IMR-90 (cell line): ENCODE measurements at places on chromosomes 6 and 20. TPM values are rescaled to one million over a fixed set of nuclear protein-coding genes. Genes with fewer than 3 reads are reported as not detected.

DNA sequence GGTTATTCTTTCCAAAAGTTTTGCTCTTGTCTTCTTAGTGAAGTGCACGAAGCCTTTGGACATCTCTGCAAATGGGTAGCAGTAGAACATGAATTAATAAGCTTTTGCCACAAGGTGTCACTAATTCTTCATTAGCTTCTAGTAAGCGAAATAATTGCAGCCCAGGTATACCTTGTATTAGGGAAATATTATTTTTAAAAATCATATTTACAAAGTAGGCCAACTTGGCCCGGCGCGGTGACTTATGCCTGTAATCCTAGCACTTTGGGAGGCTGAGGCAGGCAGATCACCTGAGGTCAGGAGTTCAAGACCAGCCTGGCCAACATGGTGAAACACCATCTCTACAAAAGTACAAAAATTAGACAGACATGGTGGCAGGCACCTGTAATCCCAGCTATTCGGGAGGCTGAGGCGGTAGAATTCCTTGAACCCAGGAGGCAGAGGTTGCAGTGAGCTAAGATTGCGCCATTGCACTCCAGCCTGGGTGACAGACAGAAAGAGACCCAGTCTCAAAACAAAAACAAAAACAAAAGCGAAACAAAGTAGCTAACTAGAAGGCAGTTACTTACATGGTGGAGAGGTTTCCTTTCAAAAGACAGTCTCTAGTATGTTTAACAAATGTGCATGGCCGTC lies 8.8 kb upstream of the RSPH3 start:
- DNase-seq: peak; percentile 28

GRCh38 chr6:4585682-4586468 lies 190.3 kb upstream of the CDYL start:
- DNase-seq: no peak

DNA sequence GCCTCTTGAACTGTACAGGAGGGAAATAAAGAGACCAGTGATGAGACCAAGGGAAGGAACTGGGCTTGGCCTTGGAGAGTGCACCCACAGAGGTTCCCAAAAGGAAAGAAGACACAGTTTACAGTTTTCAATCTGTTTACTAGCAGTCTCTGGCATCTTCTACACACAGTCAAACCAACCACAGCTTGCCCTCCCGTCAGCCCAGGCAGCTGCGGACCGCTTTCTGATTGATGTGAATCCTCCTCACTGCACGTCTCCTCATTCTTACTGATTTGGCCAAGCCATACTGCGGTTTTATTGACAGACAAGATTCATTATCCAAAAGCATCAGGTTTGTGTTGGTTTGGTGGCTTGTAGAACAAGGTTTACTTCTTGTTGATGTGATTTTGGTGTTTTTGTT lies 104.5 kb upstream of the ASF1A start:
- no peak for DNase-seq

Gene EFCAB8
- polyA plus RNA-seq: 0.03 TPM in 1 of 2 replicates, not detected in the other

DNA sequence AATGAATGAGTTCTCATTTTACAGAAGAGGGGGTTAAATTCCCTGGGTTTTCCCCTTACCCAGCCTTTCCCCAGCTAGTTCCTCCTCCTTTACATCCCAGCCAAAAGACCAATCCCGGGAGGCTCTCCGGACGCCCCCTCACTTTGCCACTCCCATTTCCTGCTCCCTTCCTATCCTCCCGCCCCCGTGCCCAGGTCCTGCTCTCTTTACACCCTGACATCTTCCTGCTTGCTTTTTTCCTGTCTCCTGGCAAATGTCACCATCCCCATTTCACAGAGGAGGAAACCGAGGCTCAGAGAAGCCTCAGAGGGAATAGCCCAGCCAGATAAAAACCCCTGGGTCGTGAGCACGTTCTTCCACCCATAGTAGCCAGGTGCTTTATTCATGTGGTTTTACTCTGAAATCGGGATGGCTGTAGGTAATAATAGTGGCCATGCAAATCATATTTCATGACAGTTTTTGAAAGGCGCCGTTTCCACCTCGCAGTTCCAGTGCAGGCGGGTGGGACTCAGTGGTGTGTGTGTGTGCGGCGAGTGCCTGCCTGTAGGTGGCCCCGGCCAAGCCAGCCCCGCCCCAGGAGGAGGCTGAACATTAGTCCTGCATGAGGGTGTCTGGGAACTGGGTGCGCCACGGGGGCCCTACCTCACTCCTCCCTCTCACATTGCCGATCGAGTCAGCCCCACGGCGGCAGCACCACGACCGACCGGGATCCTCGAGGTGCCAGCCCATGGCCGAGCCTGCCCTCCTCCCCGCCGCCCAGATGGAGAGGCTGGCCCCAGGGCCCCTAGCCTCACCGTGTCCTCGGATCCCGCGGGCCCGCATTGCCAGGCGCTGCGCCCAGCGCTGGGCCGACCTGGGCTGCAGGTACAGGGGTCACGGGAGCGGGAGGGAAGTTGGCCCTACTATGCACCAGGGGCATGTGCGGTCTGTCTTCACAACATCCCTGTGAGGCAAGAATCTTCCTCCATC lies at the start of gene ARHGAP40:
Gene ARHGAP40 (plus strand): TSS at position 594 of the 969 bp plus-strand sequence.
- DNase-seq: no peak

DNA sequence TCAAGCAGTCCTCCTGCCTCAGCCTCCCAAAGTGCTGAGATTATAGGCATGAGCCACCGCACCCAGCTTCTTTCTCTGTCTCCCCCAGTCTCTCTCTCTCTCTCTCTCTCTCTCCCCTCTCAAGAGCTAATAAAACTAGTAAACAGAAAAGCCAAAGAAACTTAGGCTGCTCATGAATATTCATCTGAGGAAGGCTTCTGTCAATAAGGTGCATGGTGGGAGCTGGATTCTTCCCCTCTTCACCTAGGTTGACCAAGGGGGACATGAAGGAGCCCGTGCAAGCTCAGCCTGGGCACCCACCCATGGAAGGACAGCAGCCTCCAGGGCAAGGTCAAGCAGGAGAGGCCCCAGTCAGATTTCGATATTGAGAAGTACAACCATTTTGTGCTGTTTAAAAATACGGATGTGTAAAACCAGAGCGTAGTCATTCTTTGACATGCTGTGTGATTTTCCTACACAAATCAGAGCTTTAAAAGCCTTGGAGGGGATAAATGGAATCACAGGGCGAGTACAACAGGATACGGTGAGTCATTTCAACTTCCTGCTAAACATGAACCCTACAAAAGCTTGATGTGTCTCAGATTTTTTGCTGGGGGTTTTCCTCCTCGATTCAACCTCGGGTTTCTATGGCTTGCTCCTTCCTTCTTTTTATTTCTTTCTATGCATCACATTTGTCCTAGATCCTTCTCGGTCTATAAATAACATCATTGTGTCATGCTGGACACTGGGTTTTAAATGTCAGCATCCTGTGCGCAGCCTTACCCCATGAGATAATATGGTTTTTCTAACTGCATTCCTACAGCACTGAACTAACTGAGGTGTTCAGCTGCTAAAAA lies 368.9 kb upstream of the JARID2 start:
- DNase-seq: peak; percentile 94

Gene HLA-DOB
- polyA plus RNA-seq: 1.6 and 2.3 TPM in 2 replicates

DNA sequence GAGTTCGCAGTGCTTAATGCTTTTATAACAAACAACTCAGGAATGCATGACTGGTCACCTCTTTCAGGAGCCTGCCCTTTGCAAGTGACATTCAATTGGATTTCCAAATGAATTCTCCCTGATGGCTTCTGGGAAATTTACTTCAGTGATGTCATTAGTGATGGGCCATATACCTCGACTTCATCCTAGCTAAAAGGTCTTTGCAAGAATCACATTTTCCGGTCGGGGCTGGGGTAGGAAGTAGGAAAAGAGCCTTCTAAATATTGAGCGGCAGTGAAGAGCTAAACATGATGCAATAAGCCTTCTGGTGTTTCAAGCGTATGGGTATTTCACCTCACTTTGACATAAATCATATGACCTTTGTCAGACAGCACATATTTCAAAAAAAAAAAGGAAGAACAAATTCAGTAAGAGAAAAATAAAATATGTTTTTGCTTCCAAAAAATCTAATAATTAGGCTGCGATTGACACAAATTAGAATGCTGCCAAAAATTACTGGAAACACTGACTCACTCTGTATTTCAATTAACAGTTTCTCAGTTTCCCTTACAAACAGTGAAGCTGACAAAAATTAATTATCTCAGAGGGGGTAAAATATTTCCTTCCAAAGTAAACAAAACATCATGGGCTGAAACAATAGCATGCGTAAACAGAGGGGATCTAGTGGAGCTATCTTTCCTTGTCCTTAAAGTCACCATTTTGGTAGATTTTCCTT lies 39.8 kb downstream of the ADTRP start:
- no peak for DNase-seq

Gene HUS1B
- 0.39 and 0.59 TPM in 2 replicates for polyA plus RNA-seq

- DNase-seq: no peak
Observed at GRCh38 chr20:63167918-63168520, 47.9 kb downstream of the YTHDF1 start.

GRCh38 chr20:4978050-4978918 lies 23.0 kb downstream of the SLC23A2 start:
- no peak for DNase-seq

Gene DLK2
- polyA plus RNA-seq: 2.8 and 3.0 TPM in 2 replicates

DNA sequence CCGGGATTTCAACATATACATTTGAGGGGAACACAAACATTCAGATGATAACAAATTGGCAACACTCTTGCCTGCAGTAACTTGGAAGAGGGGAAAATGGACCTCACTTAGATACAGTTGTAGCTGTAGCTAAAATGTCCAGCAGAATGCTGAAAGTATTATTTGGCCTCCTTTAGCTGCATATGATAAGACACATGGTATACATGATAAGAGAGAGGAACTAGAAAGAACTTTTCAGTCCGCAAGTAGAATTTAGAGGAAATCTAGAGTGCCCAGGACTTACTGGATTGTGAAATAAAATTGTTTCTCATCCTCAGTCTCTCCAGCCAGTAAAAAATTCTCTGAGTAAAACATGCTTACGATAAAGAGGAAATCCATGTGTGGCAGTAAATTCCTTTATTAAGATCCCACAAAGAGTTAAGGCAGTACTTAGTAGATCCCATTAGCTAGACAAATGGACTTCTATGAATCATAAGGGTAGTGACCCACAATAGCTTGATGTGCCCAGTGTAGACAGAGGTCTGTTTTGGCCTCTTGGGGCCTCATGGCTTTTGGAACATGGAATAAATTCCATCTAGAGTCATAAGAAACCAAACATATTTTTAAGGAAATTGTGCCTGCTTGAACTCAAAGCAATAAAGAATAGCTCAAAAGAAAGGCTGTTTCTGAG lies 87.9 kb upstream of the RBM24 start:
- DNase-seq: no peak

- no peak for DNase-seq
Observed at GRCh38 chr20:61850457-61850856, 215.2 kb downstream of the TAF4 start.

Gene CCHCR1
- 13.1 and 14.2 TPM in 2 replicates for polyA plus RNA-seq

GRCh38 chr20:55424476-55424875 lies 580.8 kb downstream of the CBLN4 start:
- DNase-seq: no peak

DNA sequence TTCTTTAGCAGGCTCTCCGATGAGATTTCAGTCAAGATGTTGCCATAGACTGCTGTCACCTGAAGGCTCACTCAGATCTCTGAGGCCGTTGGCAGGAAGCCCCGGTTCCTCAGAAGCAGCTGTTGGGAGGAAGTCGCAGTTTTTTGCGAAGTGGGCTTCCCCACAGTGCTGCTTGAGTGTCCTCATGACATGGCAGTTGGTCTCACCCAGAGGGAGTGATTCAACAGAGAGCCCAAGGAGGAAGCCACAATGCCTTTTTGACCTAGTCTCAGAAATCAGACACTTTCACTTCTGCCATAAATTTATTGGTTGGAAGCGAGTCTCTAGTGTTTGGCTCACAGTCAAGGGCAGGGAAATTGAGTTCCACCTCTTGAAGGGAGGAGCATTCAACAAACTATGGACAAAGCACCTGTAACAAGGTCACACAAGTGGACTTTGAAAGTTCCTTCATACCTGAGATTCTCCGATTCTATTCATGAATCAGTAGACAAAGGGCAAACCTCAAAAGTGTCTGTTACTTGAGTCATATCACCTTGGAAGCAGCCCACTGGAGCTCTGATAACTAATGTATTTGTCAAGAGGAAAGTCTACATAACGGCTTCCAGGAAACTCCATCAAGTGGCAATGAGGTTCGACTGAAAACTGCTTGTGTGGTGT lies 208.3 kb downstream of the TASP1 start:
- DNase-seq: peak; percentile 29

Gene ENPP5
- polyA plus RNA-seq: not detected in 2 replicates

DNA sequence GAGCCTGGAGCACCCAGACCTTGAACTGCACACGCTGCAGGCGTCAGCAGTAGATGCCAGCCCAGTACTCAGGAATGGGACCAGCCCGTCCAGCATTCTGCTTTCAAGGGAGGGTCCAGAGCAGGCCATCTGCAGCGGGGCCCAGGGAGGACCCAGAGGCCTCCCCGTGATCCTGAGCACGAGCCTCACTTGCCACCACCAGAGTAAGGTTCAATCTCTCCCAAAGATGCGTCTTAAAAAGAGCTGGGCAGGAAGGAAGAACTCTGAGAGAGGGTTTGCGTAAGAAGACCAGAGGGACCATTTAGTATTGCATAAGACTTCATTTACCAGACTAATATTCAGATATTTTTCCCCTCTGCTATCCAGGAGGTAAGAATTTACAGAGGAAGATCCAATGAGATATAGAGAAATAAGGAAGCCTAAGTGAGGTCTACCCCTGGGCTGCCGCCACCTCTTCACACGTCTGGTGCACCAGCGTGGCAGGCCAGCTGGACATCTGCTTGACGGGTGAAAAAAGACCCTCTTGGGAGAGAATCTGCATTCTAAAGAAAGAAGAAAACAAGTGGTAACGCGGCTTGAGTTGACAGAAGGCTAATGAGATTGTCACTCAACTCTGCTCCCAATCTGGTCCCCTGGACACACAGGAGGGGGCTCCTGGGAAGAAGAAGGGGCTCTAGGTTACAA lies 107.3 kb downstream of the PRND start:
- DNase-seq: no peak

- DNase-seq: no peak
Observed at GRCh38 chr6:168625602-168626001, 184.6 kb downstream of the SMOC2 start.

GRCh38 chr6:149236589-149236988 lies 80.9 kb upstream of the TAB2 start:
- no peak for DNase-seq

DNA sequence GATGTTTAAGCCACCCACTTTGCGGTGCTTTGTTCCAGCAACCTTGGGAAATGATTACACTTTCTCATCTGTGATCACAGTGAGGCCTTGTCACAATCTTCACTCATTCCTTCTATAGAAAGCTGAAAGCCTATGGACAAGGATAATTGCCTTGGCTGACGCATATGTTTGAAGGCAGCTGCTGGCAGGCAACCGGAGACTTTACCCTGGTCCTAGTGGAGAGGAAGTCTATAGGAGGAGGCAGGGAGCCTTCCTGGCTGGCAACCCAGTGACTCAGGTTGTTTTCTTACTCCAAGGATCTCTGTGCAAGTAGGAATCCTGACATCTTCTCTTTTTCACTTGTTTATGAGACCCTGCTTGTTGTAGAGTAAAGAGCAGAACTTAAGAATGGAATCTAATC lies 34.1 kb upstream of the ESR1 start:
- DNase-seq: no peak

GRCh38 chr6:150253489-150253888 lies 110.6 kb downstream of the PPP1R14C start:
- DNase-seq: no peak

Gene EYA4
- polyA plus RNA-seq: 4.4 and 5.7 TPM in 2 replicates

GRCh38 chr6:168496139-168496996 lies 55.4 kb downstream of the SMOC2 start:
- no peak for DNase-seq

- DNase-seq: no peak
Observed at GRCh38 chr6:36349240-36349639, 12.6 kb upstream of the BNIP5 start.
